ENCODE measurements at places on chromosomes 1 and 21. TPM values are rescaled to one million over a fixed set of nuclear protein-coding genes. Genes with fewer than 3 reads are reported as not detected.
A peak's percentile ranks its signal among the peaks of the same experiment; 100 is the strongest.

ADSS2 gene
- total RNA-seq, result 6.1 TPM

HMGCS2 gene
- 65.5 TPM for total RNA-seq

RXFP4 gene
- not detected for total RNA-seq

NBPF4 gene
- not detected for total RNA-seq

OR6K3 gene
- total RNA-seq, result not detected

LIN28A gene
- not detected for total RNA-seq

MCOLN3 gene
- 0.44 TPM for total RNA-seq

ASAP3 gene
- 44.4 TPM for total RNA-seq

PPIAL4G gene
- total RNA-seq, result not detected

DNA sequence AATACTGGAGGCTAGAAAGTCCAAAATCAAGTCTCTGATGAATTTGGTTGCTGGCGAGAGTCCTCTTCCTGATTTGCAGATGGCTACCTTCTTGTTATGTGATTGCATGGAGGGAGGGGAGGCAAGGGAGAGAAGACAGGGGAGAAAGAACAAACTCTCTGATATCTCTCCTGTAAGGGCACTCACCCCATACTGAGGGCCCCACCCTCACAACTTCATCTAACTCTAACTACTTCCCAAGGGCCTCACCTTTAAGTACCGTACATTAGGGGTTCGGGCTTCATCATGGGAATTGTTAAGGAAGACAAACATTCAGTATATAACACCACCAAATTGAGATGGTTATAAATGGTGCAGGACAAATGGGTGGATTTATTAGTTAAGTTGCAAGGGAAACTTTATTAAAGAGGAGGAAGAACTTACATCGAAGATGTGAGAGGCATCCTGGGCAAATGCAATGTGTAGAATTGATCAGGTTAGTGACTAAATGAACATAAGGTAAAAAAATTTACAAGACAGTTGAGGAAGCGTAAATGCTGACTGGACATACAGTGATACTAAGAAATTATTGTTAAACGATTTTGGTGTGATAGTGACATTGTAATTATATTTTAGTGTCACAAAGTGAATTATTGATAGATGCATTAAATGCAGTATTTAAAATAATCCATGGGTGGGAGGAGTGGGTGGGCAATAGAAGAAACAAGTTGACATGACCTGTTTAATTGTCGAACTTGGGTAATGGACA is 10.6 kb downstream of the OR2B11 start:
- no peak for DNase-seq

DNA sequence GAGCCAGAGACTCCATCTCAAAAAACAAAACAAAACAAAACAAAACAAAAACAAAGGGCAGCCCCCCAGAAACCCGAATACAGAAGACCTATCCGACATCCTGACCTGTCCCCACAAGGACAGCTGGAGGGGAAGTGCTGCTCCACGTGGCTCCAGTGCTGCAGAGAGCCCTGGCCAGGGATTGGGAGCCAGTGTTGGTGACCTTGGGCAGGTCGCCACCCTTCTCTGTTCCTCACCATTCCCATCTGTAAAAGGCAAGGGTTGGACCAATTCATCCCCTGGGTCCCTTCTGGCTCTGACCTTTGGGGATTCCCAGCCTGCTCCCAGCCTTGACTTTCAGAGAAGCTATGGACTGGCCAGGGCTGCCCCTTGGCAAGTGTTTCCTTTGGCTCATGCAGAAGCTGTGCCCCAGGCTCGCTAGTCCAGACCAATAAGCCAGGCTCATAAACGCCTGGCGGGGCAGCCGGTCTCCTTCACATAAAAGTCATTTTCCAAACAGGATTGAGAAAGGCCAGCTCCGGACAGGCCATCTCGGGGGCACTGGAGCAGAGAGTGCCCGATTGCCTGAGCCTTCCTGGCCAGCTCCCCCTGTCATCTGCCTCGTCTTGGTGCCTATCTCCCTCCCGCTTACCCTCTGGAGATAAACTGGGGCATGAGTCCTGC is 20.0 kb upstream of the PADI1 start:
- no peak for DNase-seq

DNA sequence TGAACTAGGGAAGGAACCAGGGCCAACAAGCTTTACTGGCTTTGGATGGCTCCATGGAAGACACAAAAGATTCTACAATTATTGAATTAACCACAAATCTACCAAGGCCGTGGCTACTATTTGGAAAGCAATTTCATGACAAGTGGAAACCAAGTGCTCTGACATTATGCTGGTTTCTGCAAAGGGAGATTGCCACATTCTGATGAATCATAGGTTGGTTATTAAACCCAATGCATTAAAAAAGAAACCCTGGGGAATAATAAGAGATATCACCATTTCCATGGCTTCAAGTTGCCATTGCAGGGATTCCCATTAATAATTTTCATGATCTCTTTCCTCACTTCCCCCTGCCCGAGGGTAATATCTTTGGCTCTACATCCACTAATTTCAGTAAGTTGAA is 359.2 kb upstream of the NCAM2 start:
- DNase-seq, result no peak

DNA sequence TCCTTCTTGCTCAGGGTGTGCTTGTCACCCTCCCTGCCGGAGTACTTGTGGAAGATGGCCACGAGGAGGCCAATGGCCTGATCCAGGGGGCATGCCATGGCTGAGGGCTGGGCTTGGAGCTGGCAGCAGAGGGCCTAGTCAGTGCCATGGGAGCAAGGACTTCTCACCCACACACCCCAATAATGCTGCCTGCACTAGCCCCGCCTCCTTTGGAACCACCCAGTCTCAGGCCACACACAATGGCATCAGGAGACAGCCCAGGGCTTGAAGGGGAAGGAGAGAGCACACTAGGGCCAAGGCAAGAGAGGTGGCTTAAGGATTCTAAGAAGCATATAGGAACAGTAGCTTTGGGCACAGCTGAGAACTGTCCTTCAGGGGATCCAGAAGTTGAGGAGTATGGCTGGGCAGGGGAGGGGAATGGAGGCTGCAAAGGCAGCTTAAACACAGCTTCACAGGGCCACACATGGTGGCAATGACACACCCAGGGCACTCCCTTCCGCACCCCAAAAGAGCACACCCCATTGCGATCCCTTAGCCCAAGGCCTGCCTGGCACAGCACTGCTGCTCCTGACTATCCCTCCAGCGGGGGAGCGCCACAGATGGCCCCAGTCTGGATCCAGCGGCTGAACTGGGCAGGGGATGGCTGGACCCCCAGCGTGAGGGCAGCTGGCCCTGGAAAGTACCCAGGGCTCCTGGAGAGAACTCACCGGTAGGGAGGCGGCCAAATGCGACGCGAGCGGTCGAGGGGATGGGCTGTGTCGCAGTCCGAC is at the start of gene S100A6:
TSS of gene S100A6 (minus strand) at position 750 of the 770 bp plus-strand sequence. CDS start at position 98, 652 bp downstream.
- DNase-seq, result peak; percentile 68

DNA sequence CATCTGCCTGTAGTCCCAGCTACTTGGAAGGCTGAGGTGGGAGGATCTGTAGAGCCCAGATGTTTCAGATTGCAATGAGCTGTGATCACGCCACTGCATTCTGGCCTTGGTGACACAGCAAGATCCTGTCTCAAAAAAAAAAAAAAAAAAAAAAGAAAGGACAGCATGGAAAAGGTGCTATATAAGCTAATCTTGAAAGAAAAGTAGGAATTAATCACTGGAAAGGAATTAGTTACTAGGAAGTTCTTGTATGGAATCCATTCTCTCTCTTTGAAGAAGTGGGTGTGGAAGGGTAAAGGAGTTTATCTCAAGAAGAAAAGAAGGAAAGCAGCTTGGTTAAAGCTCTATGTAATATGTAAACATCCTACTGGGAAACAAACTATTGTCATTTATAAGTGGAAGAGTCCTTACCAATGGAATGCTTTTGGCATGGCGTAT is 339.2 kb downstream of the DPYD start:
- DNase-seq, result no peak

DNA sequence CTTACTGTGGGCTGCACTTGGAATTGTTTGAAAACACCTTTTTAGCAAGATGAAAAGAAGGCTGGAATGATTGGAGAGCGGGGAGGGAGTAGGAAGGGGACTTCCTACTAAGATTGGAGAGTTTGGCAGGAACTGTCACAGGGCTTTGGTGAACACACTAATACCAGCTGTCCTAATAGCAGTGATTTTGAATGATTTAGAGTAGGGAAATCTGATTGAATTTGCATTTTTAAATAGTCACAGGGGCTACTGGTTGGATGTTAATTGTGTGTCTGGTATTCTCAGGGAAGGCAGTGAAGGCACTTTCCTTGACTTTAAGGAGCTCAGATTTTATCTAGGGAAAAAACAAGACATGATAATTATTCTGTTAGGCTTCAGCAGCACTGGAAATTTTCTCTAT is 2.5 kb upstream of the HMGCL start:
- DNase-seq, result no peak

DNA sequence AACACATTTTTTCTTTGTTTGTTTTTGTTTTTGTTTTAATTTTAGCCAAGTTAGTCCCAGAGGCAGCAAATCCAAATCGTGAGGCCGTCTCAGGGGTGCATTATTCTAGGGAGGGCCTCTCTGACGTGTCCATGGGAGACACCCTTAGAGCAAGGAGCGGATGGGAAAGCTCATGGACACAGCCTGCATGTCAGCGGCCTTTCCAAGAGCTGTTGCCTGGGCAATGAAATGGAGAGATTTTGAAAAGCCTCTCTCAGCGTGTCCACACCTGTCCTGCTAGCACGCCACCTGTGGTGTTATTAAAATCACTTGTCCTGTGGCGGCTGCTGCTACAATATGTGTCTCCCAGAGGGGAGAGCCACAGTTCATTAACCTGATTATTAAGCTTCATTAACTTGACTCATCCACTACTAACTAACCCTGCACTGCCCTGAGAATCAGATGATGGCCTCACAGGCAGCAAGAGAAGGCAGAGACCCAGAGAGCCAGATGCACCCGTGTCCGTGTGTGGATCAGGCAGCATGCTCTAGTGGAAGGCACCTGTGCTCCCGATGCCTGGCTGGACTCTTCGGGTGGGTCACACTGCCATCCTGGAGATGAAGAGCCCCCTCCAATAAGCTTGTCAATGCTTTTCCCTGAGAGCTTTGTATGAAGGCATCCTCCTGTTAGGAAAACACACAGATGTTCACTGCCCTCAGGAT is 133.3 kb downstream of the PGBD5 start:
- no peak for DNase-seq

DNA sequence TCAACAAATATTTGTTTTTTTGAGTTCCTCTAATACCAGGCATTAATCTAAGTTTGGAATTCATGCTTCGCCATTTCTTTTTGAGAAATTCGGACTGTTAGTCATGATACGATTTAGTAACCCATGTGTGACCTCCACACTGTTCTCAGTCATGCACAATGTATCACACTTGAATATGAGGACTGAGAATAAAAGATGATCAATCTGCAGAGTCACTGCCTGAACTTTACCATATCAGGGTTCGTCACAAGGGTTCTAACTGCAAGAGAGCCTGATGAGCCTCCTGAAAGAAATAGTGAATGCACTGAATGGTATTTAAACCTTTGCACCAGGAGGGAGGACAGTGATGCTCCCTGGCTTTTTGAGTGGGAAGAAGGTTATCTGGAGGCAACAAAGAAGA is 10.9 kb upstream of the FASLG start:
- no peak for DNase-seq

DNA sequence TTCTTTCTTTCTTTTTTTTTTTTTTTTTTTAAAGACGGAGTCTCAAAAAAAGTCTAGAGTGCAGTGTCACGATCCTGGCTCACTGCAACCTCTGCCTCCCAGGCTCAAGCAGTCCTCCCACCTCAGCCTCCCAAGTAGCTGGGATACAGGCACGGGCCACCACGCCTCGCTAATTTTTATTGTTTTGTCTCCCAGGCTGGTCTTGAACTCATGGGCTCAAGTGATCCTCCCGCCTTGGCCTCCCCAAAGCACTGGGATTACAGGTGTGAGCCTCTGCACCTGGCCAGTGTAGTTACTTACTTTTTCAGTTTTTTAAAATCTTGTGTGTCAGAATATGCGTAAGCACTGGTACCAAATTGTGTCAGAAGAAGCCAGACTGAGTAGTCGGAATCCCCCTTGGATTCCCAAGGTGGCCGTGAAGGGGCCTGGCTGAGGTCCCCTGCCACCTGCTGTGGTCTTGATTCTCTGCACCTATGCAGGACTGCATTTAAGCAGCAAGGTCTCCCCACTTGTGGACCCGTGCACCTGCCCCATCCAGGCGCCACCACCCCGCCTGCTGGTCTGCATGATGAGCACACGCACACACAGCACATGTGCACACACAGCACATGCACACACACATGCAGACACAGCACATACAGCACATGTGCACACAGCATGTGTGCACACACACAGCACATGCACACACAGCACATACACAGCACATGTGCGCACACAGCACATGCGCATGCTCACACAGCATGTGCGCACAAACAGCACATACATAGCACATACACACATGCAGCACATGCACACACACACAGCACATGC is 47.5 kb downstream of the PCNT start:
- no peak for DNase-seq

DNA sequence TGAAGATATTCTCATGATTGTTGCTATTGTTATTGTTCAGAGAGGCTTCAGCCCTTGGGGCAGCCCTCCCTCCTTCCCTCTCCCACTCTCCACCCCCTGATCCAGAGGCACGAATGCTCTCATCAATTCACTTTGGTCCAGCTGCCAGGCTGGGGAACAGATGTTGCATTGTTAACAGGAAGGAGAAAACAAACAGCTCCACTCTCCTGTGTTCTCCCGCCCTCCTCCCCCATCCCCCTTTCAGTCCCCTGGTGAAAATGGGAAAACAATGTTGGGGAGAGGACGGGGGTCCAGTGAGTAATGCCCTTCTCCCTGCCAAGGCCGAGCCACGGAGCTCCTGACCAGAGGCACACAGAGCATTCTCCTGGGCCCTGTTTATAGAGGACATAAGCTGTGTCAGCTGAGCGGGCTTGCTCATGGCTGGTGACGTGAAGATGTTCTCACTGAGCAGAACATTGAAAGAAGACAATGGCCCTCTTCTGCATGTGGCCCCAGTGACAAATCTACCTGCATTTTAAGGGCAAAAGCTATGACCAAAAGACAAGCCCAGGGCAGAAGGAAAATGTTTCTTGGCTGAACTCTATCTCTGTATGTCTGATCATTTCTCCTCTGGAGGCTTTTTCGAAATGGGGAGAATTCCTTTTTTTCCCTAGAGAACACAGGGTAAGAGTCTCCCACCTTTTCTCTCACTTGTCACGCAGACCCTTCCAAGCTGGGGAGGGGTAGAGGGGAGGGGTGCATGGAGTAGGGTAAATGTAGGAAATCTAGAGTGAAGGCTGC is 111.7 kb downstream of the GLUL start:
- peak; percentile 46 for DNase-seq

DNA sequence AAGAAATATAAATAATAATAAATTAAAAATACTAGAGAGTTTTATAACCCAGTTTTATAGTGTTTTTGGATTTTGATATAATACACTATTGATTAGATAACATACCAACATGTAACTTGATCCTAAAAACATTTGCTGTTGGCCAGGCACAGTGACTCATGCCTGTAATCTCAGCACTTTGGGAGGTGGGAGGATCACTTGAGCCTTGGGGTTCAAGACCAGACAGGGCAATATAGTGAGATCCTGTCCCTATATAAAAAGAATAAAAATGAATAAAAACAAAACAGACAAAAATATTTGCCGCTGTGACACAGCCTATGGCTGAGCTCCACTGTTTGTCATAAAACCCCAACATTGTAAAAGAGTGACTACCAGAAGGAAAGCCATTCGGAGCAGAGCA is 26.1 kb downstream of the VPS13D start:
- no peak for DNase-seq

- peak; percentile 43 for DNase-seq
Measured at GRCh38 chr1:110190282-110190929, 19.7 kb upstream of the KCNC4 start.

GRCh38 chr1:221149111-221149510 is 269.9 kb downstream of the HLX start:
- DNase-seq, result no peak

All from left ventricle myocardium inferior (tissue), 1 donor.